ENCODE measurements at places on chromosomes 16 and 17. TPM values are rescaled to one million over a fixed set of nuclear protein-coding genes. Genes with fewer than 3 reads are reported as not detected.

- no peak for DNase-seq
These were observed 530 bp downstream of the PCGF2 start for GRCh38 chr17:38747463-38748148.

- DNase-seq: peak; percentile 54
These were observed 50.8 kb upstream of the ENDOV start for GRCh38 chr17:80364091-80364691.

- peak; percentile 58 for DNase-seq
These were observed 1.9 kb downstream of the GLIS2 start for GRCh38 chr16:4317532-4318450.

DNA sequence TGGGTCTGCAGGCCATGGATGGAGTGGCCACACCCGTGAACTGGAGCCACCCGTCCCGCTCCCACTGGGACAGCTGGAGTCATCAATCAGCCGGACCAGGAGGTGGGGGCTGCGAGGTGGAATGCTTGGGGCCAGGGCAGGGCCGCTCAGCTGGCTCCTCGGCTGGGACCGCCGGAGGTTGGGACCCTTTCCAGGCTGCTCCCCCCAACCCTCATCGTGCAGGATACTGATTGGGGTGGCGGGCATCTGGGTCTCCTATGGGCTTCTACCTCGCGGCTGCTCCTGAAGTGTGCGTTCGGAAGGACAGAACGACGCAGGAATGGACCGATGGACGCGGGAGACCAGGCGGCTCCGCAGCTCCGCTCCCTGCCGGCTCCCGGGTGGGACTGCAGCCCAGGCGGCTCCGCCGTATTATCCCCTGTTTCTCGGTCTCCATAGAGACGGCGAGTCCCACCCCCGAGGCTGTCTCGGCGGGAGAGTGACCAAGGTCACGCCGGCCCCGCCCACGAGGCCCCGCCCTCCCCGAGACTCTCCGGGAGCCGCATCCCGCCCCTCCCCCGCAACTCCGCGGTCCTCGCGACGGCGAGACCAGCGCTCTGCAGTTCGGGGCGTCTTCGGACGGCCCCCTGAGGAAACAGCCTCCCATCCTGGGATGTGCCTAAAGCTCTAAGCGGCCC lies at the start of gene TPPP3:
Gene TPPP3, minus strand, starts transcription at position 388 of the 677 bp plus-strand sequence. CDS start 2,387 bp downstream, outside the sequence.
- peak; percentile 97 for DNase-seq

DNA sequence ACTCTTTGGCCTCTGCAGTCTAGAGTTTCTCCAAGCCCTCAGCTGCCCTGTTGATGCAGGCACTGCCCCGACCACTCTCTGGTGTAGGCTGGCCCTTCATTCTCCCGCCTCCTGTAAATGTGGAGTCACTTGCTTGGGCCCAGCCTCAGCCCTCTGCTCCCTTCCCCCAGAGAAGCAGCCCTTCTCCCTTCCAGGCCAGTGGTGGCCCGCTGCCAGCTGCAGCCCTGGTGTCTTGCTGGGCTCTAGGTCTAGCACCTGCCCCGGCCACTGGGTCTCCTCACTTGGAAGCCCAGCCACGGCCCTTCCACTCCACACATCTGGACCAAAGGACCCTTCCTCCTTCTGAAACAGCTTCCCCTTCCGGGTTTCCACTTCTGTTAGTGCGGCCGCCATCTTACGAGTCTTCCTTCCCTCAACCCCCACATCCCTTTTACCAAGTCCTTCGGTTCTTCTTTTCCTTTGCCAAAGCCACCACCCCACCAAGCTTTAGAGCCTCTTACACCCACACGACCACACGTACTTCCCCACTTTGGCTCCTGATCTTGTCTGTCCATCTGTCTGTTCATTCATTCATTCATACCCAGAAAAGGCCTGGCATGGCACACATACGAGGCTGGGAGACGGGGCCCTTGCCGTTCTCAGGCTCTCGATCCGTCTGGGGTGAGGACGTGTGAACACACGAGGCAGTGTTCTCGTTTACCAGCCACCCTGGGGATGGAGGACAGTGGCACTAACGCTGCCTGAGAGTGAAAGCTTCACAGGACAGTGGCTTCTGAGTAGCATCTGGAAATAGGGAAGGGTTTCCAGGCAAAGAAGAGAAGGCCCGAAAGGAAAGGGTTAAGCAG lies 68.0 kb downstream of the ABR start:
- peak; percentile 55 for DNase-seq

DNA sequence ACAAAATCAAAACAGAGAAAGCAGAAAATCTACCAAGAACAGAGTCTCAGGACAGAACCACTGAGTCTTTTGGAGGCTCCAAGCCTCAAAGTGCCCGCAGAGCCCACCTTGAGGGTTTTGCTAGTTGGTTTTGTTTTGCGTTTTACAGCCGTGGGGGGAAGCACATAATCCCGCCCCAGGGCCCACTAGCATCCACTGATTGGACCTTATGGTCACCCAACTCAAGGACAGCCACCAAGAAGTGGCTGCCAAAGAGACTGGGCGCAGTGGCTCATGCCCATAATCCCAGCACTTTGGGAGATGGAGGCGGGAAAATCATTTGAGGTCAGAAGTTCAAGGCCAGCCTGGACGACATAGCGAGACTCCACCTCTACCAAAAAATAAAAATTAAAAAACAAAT lies 9.9 kb downstream of the ALOX15B start:
- no peak for DNase-seq

DNA sequence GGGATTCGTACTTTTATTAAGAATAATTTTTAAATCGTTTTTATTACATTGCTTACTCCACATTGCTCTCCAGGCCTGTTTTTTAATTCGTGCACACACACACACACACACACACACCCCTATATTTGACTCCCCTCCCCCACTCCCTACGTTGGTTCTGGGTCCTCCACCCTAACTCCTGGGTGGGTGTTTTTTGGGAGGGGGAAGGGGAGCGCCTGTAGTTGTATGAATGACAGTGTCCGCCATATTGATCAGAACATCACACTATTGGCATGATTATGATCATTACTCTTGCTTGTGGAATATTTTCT lies 1.3 kb downstream of the GNAO1 start:
- DNase-seq: no peak

DNA sequence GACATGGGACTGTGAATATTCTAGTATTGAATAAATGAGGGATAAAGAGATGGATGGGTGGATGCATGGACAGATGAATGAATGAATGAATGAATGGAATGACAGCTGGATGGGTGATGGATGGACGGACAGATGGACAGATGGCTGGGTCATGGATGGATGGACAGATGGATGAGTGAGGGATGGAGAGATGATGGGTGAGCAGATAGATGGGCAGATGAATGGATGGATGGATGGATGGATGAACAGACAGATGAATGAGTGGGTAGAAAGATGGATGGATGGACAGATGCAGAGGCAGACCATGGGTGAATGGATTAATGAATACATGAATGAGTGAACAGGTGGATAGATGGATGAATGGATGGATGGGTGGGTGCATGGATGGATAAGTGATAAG lies 96.7 kb downstream of the MYH11 start:
- no peak for DNase-seq

- no peak for DNase-seq
These were observed 448.4 kb upstream of the CDH11 start for GRCh38 chr16:65570261-65570660.

DNA sequence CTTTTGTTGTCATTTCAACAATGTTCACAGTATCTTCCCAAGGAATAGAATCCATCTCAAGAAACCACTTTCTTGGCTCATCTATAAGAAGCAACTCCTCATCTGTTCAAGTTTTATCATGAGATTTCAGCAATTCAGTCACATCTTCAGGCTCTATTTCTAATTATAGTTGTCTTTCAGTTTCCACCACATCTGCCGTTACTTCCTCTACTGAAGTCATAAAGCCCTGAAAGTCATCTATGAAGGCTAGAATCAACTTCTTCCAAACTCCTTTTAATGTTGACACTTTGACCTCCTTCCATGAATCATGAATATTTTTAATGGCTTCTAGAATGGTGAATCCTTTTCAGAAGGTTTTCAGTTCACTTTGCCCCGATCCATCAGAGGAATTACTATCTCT lies 102.1 kb downstream of the CDH13 start:
- DNase-seq: no peak

DNA sequence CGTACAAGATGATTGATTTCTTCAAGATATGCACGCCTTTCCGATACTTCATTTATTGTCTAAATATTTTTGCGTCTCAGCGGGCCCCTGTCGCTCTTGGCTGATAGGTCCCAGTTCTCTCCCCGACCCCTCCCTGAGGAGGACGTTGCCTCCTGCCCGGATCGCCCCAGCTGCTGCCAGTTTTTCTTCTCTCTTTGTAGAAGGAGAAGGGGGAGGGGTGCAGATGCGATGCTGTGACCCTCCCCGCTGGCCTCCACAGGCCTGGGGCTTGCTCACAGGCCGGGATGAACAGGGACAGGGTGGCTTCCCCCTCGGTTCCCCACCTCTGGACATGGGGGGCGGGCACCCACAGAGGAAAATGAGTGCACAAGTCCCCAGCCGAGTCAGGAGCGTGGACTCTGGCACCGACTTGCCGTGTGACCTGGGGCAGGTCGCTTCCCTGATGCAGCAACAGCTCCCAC lies 53.6 kb upstream of the ZC3H18 start:
- no peak for DNase-seq

DNA sequence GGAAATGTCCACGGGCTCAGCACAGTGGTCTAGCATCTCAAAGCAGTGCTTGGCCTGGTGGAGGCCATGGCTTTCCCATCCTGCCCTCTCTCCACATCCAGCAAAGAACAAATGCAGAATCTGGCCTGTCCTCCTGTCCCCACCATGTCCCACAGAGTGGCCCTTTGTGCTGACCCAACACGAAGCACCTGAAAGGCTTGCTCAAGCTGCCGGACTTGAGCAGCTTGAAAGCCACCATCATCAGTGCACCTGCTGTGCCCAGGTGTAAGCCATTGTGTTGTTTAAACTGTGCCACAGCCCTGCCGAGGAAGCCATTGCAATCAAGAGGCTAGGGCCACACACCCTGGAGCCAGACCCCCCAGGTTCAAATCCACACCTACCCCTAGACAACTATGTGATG lies 115.5 kb downstream of the SOCS1 start:
- DNase-seq: no peak

- DNase-seq: no peak
These were observed 13.4 kb downstream of the BCO1 start for GRCh38 chr16:81251871-81252270.

DNA sequence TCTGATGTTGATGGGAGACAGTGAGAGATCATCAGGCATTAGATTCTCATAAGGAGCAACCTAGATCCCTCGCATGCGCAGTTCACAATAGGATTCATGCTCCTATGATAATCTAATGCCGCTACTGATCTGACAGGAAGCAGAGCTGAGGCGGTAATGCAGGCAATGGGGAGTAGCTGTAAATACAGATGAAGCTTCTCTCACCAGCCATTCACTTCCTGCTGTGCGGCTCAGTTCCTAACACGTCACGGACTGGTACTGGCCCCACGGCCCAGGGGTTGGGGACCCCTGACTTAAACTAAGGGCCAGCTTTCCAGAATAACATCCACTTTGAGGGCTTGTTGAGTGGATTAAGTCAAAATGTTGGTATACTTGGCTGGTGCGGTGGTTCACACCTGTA lies 2.6 kb upstream of the TMEM219 start:
- no peak for DNase-seq

DNA sequence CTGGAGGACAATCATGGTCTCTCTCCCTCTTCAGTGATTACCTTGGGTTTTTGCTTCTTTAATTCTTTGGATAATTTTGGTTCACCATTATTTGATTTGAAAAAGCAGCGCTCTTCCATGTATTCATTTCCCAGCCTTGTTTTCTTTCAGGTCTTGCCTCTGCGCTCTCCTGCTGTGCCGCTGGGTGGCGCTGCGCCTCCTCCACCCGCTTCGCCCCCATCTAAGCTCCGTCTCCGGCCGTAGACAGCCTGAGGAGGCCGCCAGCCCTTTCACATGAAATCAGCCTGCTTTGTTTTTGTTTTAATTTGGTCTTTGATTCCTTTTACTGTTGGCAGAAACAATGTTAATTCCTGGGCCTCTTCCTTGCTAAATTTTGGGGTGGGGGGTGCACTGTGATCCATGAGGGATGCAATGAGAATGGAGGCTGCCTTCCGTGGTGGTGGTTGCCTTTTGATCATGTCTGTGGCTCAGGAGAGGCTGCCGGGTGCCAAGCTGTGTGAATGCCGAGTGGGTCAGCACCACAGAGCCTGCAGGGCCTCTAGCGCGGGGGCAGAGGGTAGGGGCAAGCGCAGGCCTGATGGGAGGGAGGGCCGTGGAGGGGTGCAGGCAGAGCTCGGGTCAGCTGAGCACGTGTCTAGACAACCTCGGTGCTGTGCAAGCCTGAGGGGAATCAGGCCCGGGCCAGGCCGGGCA lies 64.1 kb downstream of the PLD6 start:
- peak; percentile 91 for DNase-seq

DNA sequence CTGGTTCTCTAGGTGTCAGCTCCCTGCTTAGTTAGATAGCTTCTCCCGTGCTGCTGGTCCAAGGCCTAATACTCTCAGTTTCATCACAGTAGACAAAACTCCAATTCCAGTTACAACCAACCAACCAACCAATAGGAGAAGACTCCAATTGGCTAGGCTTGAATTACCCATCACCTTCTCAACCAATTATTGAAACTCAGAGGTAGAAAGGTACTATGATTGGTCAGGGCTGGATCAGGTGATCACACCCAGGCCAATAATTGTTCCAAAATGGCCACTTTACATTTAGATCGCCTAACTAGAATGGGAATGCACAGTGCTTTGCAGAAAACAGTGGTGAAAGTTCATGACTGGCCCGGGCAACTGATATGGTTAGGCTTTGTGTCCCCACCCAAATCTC lies 49.5 kb upstream of the CRHR1 start:
- DNase-seq: no peak

DNA sequence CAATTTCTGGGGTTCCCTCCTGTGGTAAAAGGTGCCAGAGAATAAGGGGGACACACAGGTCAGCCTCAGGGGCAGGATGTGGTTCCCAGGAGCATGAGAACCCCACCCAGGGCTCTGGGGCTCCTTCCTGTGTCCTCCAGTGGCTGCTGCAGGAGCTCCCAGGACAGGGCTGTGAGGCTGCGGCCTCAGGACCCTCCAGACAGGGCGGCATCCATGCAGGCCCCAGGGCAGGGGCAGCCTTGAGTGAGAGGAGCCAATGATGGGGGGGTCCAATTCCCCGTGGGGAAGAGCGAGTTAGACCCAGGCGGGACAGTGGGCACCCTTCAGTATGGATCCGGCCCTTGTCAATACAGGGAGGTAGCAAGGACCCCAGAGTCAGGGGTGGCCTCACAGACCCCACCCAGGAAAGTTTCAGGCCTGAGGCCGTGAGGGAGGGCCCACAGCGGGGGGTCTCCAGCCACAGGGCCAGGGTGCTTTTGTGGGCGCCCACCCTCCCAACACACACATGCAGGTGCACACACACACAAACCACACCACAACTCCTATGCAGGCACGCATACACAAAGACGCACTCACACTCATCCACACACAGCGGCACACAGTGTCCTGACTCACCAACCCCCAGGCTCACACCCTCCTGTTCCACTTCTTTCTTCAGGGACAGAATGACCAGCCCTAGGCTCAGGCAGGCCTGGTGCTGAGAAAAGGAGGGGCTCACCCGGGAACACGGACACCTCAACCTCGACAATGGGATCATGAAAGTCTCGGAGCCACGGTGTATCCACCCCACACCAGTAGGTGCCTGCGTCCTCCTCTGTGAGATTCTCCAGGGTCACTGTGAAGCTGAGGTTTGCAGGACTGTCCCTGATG lies 1.8 kb downstream of the CD300C start:
- DNase-seq: no peak

GRCh38 chr17:10251212-10251948 lies 53.0 kb upstream of the GAS7 start:
- no peak for DNase-seq

TEKT5 gene
- total RNA-seq: not detected

KRT9 gene
- total RNA-seq: not detected

TSNAXIP1 gene
- 5.2 TPM for total RNA-seq

PIK3R5 gene
- 22.3 TPM for total RNA-seq

PDE6G gene
- total RNA-seq: not detected

DYNC1LI2 gene
- 123 TPM for total RNA-seq

CRYBA1 gene
- total RNA-seq: not detected

TMC8 gene
- total RNA-seq: 10.8 TPM

DYNLRB2 gene
- total RNA-seq: 1.1 TPM
